ENCODE measurements at places on chromosomes 7 and 10.
A peak's percentile ranks its signal among the peaks of the same experiment; 100 is the strongest.

- no peak for DNase-seq
Observed at GRCh38 chr7:126426652-126427051, 826.1 kb downstream of the GRM8 start.

DNA sequence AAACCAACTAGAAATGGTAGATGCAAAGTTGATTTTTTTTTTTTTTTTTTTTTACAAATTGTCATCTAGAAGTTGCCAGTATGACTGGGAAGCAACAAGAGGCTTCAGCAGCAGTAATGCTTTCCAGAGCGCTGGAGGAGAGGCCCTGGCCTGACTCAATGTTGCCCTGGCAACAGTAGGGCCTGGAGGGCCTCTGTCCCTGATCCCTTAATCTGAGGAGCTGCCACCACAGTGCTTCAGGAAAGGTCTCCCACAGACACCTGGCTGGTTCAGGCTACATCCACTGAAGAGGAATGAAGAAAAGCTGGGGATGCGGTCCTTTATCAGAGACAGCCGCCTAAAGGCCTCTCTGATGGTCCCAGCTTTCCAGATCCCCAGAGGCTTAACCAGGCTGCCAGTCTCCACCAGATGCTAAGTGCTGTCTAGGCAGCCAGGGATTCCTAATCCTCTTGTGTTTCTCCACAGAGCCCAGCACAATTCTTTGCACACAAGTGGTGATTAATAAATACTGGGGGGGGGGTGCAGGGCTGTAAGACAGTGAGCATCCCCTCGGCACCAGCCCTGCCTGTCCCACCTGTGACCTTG lies 33.7 kb downstream of the ZNF777 start:
- no peak for DNase-seq

GRCh38 chr10:31352436-31353226 lies 33.6 kb downstream of the ZEB1 start:
- DNase-seq = no peak

DNA sequence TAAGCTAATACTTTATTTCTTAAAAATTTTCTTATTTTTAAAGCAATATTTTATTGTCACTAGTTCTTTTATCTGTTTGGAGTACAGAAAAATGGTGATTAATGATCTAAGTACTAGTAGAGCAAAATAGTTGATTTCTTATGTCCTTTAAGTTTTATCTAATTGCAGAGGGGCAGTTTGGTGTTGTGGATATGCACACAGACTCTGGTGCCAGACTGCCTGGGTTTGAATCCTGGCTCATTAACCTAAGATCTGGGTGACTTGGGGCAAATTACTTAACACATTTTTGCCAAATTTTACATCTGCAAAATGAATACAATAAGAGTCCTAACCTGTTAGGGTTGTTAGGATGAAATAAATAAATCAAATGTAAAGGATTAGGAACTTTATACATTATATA lies 10.7 kb upstream of the PRPS1L1 start:
- DNase-seq = no peak

- DNase-seq = no peak
Observed at GRCh38 chr10:62308101-62308500, 39.5 kb upstream of the RTKN2 start.

- no peak for DNase-seq
Observed at GRCh38 chr10:130244928-130245495, 108.8 kb downstream of the GLRX3 start.

DNA sequence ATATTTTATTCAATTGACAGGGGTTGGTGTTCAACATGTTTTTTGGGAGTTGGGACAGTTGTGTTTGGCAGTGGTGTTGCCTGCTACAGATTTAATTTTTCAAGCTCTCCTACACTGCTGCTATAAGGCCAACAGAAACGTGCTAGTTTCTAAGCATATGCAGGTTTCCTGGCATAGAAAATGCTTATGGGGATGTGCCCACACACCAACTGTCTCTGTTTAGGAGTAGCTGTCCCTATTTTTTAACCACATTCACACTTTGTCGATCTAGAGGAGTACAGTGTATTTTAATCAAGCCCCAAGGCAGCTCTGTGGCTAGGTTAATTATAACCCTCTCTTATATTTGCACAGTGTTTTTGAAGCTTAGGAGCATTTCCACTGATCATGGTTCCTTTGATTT lies 28.6 kb downstream of the TMEM178B start:
- no peak for DNase-seq

DNA sequence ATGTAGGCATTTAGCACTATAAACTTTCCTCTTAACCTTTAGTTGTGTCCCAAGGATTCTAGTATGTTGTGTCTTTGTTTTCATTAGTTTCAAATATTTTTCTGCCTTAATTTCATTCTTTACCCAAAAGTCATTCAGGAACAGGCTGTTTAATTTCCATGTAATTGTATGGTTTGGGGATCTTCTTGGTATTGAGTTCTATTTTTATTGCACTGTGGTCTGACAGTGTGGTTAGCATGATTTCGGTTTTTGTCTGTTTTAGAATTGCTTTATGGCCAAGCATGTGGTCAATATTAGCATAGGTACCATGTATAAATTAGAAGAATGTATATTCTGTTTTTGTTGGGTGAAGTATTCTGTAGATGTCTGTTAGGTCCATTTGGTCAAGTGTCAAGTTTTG lies 26.3 kb downstream of the COA1 start:
- DNase-seq = no peak

- no peak for DNase-seq
Observed at GRCh38 chr7:25597946-25598345, 369.7 kb upstream of the NPVF start.

DNA sequence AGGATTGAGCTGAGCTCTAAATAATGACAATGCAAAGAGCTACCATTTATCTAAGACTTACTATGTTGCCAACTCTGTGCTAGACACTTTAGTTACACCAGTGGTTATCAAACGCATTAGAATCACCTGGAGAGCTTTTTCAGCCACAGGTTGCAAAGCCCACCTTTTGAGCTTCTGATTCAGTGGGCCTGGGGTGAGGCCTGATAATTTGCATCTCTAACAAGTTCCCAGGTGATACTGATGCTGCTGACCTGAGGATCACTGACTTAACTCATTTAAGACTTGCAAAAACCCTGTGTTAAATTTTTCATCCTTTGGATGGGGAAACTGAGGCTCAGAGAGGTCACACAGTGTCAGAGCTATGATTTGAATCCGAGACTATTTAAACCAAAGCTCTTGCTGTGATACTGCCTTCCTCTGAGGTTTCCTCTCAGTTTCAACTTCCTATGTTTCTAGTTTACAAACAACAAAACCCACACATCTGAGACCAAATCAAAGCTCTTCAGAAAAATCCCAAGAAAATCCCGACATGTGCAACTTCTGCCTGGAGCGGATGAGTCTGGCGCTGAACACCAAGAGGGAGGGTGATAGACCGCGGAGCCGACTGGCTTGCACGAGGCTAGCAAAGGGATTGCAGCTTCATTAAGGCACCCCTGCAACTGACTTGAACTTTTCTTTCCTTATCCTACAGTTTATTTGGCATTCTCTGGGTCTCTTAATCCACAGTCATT lies 124.9 kb downstream of the CYP26A1 start:
- no peak for DNase-seq

- DNase-seq = no peak
Observed at GRCh38 chr10:129135624-129136023, 331.4 kb upstream of the MGMT start.

DNA sequence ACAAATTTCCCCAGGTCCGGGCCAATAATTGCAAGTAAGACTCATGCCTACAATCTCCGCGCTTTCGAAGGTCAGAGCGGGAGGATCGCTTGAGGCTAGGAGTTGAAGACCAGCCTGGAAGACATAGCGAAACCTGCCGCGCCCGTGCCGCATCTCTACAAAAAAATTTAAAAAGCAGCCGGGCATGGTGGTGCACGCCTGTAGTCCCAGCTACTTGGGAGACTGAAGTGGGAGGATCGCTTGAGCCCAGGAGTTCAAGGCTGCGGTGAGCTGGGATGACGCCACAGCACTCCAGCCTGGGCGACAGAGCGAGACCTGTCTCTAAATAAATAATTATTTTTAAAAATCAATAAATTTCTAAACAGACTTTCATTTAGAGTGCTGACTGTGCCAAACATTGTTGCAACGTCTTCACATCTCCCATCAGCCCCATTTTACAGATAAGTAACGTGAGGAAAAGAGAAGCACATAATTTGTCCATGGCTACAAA lies 494 bp upstream of the CFAP43 start:
- DNase-seq = no peak

GRCh38 chr10:68516766-68517165 lies 10.6 kb downstream of the SLC25A16 start:
- no peak for DNase-seq

- no peak for DNase-seq
Observed at GRCh38 chr10:852386-852785, 79.1 kb downstream of the LARP4B start.

GRCh38 chr7:66847879-66848790 lies 72.9 kb upstream of the TMEM248 start:
- DNase-seq = peak; percentile 56

DNA sequence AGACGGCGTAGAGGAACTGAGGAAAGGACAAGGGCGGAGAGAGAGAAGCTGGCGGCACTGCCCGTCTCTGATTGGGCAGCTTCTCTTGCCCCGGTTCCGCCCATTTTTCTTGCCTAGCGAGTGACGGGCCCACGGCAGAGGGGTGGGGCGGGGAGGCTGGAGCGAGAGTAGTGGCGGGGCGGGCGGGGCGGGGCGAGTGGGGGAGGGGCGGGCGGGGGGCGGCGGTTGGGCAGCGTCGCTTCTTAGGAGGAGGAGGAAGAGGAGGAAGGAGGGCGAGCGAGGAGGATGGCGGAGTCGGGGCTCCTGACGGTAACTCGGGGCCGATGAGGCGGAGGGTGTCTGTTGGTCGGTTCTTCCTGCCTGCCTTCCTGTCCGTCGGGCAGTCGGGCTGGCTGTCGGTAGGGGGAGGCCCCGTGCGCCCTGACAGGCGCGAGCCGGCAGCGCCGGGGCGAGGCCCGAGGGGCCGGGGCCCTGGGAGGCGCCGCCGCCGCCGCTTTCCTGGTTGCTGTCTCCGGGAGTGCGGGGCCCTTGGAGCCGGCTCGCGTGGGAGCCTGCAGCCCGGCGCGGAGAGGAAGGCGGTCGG lies at the start of gene SHOC2:
Gene SHOC2, plus strand, starts transcription at position 256 of the 583 bp plus-strand sequence. CDS start 44,755 bp downstream, outside the sequence.
- no peak for DNase-seq

- no peak for DNase-seq
Observed at GRCh38 chr7:146175716-146176115, 59.1 kb downstream of the CNTNAP2 start.

DNA sequence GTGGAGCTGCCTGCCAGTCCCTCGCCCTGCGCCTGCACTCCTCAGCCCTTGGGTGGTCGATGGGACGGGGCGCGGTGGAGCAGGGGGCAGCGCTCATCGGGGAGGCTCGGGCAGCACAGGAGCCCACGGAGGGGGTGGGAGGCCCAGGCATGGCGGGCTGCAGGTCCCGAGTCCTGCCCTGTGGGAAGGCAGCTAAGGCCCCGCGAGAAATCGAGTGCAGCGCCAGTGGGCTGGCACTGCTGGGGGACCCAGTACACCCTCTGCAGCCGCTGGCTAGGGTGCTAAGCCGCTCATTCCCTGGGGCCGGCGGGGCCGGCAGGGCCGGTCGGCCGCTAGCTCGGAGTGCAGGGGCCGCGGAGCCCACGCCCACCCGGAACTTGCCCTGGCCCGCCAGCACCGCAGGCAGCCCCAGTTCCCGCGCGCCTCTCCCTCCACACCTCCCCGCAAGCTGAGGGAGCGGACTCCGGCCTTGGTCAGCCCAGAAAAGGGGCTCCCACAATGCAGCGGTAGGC lies 565.9 kb upstream of the NRG3 start:
- no peak for DNase-seq

- DNase-seq = no peak
Observed at GRCh38 chr10:42979181-42979580, 97.7 kb upstream of the RET start.

DNA sequence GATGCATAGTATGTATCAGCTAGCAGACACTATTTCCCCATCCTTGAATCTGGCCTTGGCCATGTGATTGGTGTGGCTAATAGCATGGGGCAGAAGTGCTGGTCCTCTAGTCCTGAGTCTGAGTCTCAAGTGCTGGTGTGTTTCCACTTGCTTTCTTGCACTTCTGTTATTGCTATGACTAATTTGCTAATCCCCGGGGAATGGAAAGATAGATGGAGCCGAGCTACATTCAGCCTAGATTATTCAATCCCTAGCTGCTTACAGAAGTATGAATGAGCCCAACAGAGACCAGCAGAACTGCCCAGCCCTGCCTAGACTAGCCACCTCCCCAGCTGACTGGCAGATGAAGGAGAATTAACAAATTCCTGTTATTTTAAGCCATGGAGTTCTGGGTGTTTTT lies 53.2 kb upstream of the SYPL1 start:
- DNase-seq = no peak

DNA sequence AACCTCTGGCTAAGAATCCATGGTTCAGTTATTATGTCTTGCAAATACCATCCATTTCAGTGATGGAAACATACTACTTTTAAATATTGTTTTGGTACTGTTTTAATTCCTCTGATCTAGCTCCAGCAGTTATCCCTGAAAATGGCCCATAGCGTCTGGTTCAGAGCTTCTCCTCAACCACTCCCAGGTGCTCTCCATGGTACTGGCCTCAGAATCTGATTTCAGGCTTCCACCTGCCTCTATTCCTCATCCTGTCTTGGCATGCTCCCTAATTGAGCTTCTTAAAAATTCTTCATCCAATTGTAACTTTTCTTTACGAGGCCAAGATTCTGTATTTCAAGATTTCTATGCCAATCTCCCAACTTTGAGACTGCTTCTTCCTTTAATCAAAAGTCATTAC lies 236.3 kb downstream of the HTR7 start:
- peak; percentile 2 for DNase-seq

GRCh38 chr7:42833411-42833810 lies 78.5 kb downstream of the C7orf25 start:
- no peak for DNase-seq

- no peak for DNase-seq
Observed at GRCh38 chr10:123252779-123253178, 98.6 kb downstream of the BUB3 start.

GRCh38 chr10:101560298-101561067 lies 27.6 kb downstream of the POLL start:
- no peak for DNase-seq

DNA sequence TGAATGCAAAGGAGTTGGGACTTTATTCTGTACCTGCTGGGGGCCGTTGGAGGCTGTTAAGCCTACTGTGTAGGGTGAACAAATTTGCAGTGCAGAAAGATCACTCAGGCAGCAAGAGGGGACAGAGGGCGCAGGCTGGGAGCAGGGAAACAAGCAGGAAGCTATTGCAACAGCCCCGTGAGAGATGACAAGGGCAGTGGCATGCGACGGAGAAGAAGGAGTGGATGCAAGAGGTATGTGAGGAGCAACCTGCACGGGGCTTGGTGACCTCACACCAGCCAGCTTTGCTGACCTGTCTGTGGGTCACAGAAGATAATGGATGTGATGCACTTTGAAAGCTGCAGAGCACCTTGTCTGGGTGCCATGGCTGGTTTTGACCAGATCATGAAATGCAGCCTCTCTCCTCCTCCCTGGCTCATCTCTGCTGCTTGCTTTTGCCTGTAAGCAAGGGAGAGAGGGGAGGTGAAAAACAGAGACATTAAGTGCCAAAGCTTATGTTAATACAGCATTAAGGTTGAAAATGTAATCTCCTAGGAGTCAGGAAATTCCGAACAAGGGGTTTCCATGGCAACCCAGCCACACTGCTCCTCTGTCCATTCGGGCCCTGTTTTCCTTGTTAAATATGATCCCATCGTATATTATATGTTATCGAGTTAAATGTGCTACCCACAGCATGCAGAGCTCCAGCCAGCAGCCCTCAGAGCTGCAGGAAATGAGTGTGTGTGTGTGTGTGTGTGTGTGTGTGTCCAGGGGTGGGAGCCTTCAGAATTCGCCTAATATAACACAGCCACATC lies 314.3 kb upstream of the ZMIZ1 start:
- no peak for DNase-seq

All from kidney epithelial cell (primary cell).